Substantia nigra (tissue), 51 donors: ENCODE measurements at places on chromosomes 12 and 14.
A peak's percentile ranks its signal among the peaks of the same experiment; 100 is the strongest.

- DNase-seq = no peak
Observed at GRCh38 chr14:93054006-93054405, 61.7 kb downstream of the ITPK1 start.

GRCh38 chr12:85661461-85662206 is 174.6 kb downstream of the RASSF9 start:
- DNase-seq = no peak

- peak; percentile 58 for DNase-seq
Observed at GRCh38 chr14:75711796-75712211, 50.8 kb downstream of the TTLL5 start.

DNA sequence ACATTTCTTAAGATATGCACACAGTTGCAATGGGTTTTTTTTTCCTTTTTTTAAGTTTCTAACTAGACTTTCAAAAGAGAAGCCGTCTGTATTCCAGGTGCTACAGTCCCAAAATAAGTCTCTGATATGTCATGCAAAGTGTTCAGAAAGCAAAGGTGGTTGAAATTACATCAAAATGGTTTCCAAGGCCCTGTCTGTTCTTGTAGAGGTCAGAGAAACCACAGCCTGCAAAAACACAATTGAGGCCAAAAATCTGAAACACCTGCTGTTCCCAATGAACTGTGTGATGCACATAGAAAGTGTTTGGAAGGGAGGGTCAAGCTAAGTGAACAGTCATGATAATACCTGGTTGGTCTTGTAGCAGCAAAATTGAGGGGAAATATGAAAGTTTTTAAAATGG is 91.0 kb downstream of the VRK1 start:
- DNase-seq = no peak

GRCh38 chr12:128829861-128830504 is 6.2 kb upstream of the SLC15A4 start:
- no peak for DNase-seq

- no peak for DNase-seq
Observed at GRCh38 chr12:98579347-98579746, 14.1 kb upstream of the SLC25A3 start.

DNA sequence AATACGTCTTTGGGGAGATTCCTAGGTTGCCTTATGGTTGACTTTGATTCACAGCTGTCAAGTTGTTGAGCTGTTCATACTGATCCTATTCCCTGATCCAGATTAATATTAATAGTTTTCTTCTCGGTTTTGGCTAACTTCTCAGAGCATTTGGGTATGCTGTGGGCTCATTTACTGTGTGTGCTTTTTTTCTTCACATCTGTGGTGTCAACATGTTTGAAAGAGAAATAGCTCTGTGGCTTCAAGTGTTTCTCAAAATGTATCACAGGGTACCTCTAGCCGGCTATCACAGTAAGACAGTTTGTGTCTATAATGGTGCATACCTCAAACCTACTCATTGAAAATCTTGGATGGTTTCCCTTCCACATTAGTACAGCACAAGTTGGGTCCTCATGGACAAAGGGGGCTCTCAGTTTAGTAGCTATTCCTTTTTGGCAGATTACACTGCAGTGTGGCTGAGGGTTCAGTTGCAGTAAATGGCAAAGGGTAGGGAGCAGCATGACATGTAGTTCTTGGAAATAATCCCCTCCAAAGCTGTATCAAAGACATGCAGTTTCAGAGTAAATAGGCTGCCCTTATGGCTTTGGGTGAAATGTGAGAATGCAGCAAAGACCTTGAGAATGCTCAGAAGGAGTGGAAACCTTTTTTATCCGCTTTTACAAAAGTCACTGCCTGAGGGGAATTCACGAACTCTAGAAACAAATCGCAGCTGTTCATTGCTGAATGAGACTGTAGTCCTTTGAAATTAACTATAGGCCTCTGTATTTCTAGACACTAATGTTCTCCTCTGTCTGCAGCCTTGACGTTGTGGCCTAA is 102.4 kb upstream of the ATF1 start:
- no peak for DNase-seq

DNA sequence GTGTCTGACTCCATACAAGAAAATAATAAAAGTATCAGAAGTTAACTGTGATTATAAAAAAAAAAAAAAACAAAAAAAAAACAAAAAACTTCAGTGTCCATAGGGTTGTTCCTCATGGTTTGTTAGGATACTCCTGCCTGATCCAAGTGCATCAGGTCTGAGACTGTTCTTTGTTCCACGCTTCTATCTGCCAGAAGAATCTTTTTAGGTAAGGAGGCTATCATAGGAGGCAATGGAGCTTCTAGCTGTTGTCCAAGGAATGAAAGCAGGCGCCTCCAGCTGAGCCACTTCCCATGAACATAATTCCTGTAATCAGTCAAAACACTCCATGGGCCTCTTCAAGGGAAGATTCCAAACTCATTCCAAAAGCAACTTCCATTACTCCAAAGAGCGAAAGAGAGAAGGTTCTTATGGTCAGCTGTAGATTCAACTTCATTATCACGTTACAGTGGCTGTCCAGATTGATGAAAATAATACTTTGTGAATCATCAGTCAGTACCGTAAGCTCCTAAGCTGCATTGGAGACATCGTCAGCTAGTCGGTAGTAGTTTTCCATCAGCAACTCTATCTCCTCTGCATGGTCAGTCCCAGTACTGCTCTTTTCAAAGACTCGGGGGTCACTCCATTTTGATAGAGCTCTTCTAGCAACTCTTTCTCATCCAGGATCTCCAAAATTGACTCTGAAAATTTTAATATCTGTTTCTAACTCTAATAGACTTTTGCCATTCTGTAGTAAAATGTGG is 9.7 kb downstream of the TBC1D15 start:
- DNase-seq = no peak

- no peak for DNase-seq
Observed at GRCh38 chr12:74722709-74723108, 185.1 kb downstream of the ATXN7L3B start.

GRCh38 chr14:24965934-24966578 is 83.9 kb downstream of the STXBP6 start:
- no peak for DNase-seq

DNA sequence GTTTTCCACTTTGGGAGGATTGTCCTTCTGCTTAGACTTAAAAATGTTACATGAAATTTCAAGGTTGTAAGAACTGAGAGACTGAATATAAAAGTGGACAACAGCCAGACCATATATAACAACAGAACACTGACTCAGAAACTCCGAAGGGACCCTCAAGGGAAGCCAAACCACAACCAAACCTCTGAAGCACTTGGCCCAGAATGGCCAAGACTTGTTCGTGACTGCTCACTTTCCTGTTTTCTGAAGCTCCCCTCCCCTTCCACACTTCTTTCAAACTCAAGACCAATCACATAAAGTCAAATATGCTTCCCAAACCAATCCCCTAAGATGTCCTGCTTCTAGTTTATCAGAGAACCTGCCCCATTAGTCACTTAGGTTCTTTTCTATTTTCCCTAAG is 13.7 kb downstream of the OR6J1 start:
- no peak for DNase-seq

DNA sequence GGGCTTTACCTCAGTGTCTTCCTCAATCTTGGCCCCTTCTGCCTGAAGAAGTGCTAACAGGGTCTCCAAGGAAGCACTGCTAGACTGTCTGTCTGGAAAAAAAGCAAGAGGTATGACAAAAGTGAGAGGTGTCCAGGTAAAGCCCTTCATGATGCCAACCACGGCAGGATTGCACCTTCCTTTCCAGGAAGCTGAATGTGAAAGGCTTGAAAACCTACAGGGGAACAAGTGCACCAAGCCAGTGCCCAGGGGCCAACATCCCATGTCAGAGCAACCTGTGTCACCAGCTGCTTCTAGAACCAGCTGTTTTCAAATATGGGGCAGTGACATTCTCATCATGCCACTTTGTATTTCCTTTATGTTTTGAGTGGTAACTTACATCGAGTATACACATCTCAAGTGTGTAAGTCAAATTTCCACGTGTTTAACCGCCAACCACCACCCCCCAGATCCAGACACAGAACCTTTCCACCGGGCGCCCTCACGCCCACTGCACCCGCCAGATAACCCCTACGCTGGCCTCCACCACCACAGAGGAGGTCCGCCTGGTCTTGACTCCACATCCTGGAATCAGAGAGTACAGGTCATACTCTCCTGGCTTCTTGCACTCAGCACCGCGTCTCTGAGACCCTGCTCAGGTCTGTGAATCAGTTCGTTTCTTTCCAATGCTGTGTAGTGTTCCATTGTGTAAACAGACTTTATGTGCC is 27.3 kb downstream of the VPS37B start:
- DNase-seq = no peak

GRCh38 chr14:67420102-67420739 is 8.3 kb upstream of the PLEK2 start:
- no peak for DNase-seq

DNA sequence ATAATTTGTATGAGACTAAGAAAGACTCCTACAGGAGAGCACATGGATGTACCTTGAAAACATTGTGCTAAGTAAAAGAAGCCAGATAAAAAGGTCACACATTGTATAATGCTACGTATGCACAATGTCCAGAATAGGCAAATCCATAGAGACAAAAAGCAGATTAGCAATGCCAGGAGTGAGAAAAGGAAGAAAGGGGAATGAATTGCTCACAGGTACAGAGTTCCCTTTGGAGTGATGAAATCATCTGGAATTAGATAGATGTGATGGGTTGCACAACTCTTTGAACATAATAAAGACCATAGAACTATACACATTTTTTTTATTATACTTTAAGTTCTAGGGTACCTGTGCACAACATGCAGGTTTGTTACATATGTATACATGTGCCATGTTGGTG is 1218.9 kb upstream of the TMEM132C start:
- no peak for DNase-seq

- no peak for DNase-seq
Observed at GRCh38 chr14:22112004-22112403, 438.4 kb upstream of the OR4E1 start.

- DNase-seq = no peak
Observed at GRCh38 chr12:131189781-131190180, 236.1 kb downstream of the ADGRD1 start.

DNA sequence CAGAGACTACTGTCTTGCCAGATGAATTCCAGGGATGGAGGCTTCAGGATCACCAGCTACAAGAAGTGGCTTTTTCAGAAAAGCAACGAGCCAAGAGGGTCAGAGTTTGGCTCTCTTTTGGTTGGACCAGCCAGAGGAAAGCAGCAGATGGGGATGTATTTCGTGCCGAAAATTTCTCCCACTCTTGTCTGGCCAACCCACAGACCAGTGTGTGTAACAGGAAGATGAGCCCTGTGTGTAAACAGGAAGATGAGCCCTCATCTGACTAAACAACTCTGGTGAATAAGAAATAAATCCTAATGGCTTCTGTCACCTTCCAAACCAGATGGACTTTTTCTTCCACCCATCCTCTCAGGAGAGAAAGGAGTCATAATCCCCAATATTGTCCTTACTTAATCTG is 13.1 kb downstream of the GPR68 start:
- DNase-seq = no peak

- DNase-seq = no peak
Observed at GRCh38 chr12:124582108-124582424, 14.7 kb upstream of the NCOR2 start.

GRCh38 chr14:101226603-101227425 is 323.3 kb upstream of the RTL1 start:
- no peak for DNase-seq

DNA sequence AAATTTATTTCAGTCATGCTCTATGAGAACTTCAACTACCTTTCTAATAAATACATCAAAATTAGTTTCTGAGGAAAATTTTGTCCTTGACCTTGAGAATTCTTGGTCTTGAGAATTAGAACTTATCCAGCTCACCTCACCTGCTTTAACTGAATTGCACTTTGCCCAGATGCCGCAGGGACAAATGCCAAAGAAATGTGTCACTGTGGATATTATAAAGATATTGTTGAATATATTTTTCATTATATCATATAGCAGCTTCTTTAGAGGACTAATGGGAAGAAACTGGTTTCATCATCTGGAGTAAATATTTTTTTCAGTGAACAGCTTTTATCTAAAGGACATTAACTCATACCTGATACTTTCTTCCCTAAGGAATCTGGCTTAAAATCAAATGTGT is 54.1 kb downstream of the LRP6 start:
- DNase-seq = no peak

GRCh38 chr12:15679151-15679550 is 110.0 kb downstream of the EPS8 start:
- DNase-seq = no peak

GRCh38 chr12:47950856-47951468 is 12.4 kb upstream of the TMEM106C start:
- no peak for DNase-seq

DNA sequence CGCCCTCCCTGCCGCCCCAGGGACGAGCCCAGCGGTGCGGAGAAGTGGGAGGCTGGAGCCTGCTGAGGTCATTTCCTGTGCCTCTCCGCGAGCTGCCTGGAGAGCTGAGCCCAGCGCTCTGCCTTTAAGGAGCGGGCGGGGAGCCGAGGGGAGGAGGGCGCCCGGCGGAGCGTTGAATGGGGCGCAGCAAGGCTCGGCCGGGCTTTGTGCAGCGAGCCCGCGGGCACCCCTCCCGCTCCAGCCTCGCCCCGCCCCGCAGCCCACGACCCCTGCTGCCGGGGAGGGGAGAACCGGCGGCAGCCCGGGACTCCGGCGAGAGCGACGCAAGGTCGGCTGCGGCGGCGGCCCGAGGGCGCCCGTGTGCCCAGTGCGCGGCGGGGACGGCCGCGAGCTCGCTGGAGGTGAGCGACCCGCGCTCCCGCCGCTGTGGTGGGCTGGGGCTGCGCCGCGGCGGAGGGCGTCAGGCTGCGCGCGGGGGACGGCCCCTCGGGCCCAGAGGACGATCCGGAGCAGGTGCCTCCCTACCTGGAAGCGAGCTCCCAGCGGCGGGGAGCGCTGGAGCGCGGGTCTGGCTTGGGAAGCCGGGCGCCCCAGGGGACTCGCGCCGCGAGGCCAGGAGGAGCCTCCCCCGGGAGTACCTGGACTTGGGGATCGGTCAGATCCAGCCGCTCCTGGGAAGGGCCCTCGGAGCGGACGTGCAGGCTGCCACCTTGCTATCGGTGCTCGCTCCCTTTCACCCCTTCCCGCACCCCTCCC is at the start of gene PLEKHH1:
Gene PLEKHH1, plus strand, starts transcription at position 293 of the 756 bp plus-strand sequence. CDS start 8,578 bp downstream, outside the sequence.
- DNase-seq = peak; percentile 90

GRCh38 chr12:51813931-51814310 is 34.6 kb downstream of the FIGNL2 start:
- DNase-seq = no peak

DNA sequence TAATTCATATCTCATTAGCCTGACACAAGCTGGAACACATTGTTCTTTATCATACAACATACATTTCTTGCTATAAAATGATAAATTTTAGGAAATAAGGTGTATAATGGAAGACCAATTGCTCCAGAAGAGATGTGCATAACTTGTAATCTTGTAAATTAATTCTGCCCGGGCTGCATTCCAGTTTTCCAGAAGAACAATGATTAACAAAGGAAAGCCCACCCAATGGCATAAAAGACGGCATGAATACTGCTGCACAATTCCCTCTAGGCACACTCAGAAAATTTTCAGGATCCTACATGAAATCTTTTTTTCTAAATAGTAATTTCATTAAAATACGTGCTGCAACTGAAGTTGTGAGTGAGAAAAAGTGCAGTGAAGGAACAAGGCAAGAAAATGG is 137.4 kb upstream of the KRR1 start:
- no peak for DNase-seq

- no peak for DNase-seq
Observed at GRCh38 chr14:75271514-75271913, 7.1 kb upstream of the FOS start.

- DNase-seq = peak; percentile 86
Observed at GRCh38 chr12:124673801-124674617, 106.6 kb upstream of the NCOR2 start.
